ENCODE measurements at places on chromosomes 7 and 10.

GRCh38 chr10:80471001-80471400, 16.9 kb downstream of the TSPAN14 start:
- DNase-seq = no peak

- peak; percentile 72 for DNase-seq
Measured at GRCh38 chr10:28533571-28534304, 820 bp downstream of the WAC start.

DNA sequence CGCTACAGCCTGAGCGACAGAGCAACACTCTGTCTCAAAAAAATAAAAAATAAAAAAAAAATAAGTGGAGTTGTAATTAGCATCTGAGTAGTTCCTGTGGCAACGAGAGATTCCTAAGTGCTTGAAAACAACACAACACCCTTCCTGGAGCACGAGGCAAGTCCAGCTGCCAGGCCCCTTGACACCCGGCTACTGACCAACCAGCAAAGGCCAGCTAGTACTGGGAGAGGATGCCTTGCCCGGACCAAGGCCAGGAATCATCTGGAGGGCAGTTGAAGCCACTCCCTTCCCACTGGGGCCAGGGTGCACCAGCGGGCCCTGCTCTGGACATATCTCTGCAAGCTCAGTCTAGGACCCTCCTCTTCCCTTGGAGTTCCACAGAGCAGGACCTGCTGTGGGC, 536 bp downstream of the C10orf105 start:
- no peak for DNase-seq

DNA sequence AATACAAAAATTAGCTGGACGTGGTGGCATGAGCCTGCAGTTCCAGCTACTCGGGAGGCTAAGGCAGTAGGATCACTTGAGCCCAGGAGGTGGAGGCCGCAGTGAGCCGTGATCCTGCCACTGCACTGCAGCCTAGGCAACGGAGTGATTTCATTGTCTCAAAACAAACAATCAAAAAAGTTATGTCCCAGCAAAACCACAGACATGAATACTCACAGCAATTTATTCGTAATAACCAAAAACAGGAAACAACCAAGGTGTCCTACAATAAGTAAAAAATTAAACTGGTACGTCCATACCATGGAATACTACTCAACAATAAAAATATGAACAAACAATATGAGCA, 11.6 kb upstream of the CYTH3 start:
- DNase-seq = no peak

DNA sequence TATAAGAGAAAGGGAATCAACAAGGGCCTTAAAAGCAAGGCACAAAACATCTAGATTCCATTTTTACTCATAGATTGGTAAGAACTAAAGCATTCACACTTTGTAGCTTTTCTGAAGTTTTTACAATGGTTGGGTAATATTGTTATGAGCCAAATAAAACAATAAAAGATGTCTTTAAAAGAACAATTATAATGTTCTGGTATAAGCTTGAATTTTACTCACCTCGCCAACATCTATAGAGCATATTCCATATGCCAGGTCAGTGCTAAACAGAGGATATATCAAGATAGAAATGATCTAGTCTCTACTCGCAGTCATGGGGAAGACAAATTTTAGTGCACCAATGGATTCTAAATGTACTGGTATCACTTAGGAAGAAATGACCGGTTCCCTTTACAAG, 11.9 kb downstream of the STEAP1 start:
- no peak for DNase-seq

DNA sequence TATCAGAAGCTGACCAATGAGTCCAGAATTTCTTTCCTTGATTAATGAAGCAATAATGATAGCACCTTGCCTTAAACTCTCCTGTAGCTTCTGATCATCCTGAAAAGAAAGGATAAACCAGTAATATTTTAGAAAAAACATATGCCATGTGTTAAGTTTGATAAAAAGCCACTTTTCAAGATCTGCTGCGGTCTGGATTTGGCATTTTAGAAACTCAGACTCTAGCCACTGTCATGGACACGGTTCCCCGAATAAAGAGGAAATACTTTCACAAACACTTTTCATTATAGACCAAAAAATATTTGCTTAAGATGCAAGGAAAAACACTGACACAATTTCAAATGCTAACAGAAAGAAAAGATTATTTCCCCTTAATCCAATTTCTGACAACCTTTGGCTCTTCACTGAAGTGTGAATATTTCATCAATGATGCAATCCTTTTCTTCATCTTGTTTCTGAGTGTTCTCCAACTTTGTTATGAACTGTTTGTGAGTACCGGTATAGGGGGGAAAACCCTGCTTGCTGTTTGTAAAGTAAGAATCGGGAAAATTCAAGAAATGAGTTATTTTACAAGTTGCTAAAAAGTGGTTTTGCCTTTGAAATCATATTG, 329.5 kb downstream of the CRPPA start:
- no peak for DNase-seq

DNA sequence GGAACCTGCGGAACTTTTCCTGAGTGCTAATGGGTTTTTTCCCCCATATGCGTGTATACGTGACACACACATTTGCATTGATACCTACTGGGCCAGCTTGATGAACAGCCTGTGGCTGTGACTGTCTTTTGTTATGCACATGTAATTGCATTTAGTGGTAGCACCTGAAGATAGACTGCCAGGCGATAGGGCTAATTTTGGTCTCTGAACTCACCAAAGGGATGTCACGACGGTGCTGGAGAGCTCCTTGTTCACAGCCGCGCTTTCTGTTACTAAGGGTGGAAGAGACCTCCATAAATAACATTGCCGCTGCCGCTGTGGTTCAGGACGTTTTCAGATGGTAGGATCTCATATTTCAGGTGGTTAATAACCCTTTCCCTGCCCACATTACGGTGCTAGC, 133.2 kb downstream of the CAMK1D start:
- DNase-seq = no peak

DNA sequence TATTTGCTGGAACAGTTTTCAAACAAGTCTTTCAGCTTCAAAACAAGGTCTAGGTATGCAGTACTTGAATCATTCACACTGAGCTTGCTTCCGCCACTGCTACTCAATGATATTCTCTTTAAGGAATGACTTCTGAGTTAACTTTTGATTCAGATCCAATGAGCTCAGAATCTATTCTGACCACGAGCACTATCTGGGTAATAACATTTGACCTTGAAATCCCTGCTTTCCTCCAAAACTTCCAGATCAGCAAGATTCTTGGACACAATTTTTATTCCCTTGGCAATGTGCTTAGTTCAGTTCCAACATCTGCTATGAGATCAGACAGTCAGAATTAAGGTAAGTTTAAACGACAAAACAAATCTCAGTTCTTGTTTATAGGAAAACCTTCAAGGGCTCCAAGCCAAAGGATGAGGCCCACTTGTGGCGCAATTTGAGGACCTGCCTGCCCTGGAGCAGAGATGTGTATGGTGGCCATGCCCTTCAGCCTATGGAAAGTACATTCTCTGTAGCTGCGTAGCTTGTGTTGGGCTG, 87.2 kb downstream of the RNF216 start:
- DNase-seq = no peak

- no peak for DNase-seq
Measured at GRCh38 chr7:12360948-12361347, 42.7 kb downstream of the VWDE start.

DNA sequence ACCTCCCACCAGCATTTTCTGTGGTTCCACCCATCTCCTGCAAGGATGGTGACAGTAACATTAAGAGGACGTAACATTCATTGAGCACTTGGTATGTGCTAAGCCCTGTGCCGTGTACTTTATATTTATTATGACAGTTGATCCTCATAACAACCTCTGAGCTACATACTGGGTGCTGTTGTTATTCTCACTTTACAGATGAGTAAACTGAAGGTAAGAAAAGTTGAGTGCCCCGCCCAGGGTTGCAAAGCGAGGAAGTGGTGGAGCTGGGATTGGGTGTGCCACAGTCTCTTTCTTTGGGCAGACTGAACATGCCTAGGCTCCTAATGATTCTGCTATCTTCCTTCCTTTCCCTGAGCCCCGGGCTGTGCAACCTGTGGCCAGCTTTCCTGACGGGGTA, 107.4 kb downstream of the SH3PXD2A start:
- DNase-seq = no peak

- DNase-seq = peak; percentile 57
Measured at GRCh38 chr10:43202224-43202656, 64.0 kb downstream of the CSGALNACT2 start.

GRCh38 chr7:37532636-37533035, 84.0 kb upstream of the ELMO1 start:
- no peak for DNase-seq

- DNase-seq = no peak
Measured at GRCh38 chr10:44193166-44193565, 191.7 kb downstream of the CXCL12 start.

- DNase-seq = peak; percentile 12
Measured at GRCh38 chr7:22992874-22993840, 20.8 kb downstream of the HYCC1 start.

DNA sequence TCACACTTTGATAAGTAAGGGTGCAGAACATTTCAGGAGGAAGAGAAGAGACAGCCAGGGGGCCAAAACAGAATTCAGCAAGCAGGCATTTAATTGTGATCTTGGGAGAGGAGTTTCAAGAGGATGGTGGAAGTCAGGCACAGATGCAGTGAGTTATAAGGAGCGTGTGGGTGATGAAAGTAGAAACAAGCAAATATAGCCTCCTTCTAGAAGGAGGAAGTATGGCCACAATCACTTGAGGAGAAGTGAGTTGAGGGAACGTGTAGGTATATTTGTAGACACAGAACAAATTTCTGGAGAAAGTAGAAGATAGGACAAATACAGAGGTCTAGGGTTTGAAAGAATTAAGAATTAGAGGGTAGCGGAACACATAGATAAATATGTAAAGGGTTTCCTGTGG, 165.8 kb downstream of the CACNB2 start:
- no peak for DNase-seq

DNA sequence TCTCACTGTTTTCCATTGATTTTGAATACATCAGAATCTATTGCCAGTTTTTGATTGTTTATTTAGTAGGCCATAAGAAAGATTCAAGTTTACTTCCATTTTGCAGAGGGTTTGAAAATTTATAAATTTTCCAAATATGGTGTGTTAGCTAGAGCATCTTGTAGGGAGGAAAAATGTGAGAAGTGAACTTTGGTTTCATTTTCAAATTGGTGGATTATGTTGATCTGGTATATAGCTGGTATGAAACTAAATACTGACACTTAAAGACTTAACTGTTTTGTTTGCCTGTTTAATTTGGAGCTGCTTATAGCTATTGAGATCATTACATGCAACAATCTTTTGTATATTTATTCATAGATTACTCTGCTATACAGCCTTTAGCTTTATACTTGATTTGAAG, 108.1 kb downstream of the ADAM22 start:
- DNase-seq = no peak

DNA sequence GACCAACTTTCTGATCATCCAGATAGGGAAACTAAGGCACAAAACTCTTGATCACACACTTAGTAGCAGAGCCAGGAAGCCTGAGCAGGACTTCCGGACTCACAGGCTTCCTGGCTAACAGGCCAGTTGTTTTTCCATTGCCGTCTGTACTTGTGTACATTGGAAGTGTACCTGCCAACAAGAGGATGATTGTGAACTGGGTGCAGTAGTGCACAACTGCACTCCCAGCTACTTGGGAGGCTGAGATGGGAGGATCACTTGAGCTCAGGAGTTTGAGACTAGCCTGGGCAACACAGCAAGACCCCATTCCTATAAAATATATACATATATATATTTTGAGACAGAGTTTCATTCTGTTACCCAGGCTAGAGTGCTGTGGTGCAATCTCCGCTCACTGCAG, 35.2 kb upstream of the OTUD1 start:
- no peak for DNase-seq

- DNase-seq = no peak
Measured at GRCh38 chr7:83161899-83162401, 734 bp downstream of the PCLO start.

GRCh38 chr10:62266611-62267010, 2.0 kb downstream of the RTKN2 start:
- DNase-seq = no peak

DNA sequence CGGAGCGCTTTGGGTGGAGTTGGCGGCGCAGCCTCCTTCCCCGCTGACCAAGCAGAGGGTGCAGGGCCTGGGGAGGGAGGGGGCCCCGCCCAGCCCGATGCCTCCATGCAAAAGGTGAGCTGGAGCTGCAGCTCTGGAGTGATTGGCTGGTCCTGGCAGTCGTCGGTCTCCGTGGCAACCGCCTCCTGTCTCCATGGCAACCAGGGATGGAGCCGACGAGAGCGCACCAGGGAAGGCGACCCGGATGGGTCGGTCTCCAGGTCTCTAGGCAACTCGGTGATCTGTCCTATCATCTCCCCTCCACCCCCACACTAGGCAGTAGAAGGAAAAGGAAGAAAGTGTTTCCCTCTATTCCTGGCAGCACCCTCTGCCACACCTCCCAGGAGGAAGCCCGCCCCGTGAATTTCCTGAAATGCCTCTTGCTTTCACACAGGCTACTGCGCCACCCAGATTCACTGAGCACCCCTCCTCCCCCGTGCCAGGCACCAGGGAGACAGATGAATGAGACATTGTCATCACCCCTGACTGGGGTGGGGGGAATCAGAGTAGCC, 647 bp upstream of the NACAD start:
- peak; percentile 53 for DNase-seq

GRCh38 chr7:92749832-92750446, 86.4 kb downstream of the CDK6 start:
- no peak for DNase-seq

DNA sequence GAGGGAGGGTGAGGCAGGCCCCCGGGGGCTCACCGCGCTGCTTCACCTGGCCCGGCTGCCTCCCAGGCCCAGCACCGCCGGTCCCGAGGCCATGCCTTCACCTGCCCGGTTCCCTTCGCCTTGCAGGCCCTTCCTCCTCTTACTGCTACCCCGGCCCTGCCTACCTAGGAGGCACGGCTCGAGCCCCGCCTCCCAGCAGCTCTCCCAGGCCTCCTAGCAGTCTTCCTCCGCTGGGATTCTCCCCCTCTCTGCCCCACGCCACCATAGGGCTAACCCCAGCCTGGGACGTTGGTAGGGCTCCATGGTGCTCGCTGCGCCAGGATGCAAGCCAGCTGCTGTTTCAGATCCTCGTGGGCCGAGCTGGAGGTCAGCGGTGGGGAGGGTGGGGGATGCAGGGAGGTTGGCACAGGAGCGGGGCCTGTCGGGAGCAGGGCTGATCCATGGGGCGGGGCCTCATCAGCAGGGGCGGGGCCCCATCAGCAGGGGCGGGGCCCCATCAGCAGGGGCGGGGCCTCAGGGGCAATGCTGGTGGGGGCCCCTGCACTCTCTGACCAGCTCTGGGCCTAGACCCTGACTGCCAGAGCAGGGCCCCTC, 63.3 kb downstream of the RASGEF1A start:
- no peak for DNase-seq

- no peak for DNase-seq
Measured at GRCh38 chr7:83861-84632, 108.3 kb upstream of the FAM20C start.

Measured in stimulated activated CD4-positive, alpha-beta T cell treated with anti-CD3 and anti-CD28 coated beads, Interleukin-4, amount 100 ng/mL, for 1 hour (primary cell).